ENCODE measurements at places on chromosomes 4 and X.

GRCh38 chrX:104564921-104565703, 887 bp upstream of the IL1RAPL2 start:
- DNase-seq = no peak

DNA sequence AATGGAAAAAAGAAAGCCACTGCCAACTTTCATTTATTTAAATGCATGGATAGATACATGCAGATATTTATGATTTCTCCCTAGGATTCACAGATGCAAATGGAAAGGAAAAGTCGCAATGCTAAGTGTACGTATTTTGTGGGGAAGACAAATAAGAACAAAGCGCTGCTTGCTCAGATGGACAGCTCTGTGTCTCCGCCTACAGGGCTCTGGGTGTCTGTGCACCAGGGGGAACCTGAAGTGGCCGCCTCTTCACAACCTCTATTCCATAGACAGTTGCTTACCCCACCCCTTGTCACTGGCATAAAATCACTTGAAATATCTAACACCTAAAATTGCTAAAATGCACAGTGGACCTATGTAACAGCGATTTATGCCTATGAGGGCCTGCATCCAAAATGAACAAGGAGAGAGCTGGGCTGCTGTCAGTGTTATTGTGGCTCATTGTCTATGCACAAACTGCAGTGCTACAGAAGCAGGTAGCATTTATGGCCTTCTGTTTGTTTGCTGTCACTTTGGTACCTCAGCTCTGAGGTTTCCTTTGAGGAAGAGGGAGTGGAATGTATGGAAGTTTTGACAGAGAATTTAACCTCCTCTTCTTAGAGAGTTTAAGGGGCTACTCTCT, 58.6 kb upstream of the PAGE1 start:
- DNase-seq = no peak

DNA sequence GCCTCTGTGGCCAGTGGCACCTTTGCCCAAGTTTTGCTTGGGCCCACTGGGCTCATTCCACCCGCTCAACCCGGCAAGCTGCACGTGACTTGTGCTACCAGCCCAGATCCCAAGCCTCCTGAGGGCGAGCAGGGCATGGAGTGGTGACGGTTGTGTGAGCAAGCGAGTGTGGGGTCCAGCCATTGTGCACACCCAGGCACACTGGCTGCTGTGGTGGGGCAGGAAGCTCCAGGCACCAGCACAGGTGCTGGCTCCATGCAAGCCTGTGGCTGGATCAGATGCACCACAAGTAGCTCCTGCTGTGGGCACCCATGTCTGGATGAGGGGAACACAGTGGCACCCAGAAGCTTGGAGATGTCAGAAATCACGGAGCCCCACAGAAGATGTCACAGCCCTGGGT, 557.0 kb upstream of the GNPDA2 start:
- no peak for DNase-seq

DNA sequence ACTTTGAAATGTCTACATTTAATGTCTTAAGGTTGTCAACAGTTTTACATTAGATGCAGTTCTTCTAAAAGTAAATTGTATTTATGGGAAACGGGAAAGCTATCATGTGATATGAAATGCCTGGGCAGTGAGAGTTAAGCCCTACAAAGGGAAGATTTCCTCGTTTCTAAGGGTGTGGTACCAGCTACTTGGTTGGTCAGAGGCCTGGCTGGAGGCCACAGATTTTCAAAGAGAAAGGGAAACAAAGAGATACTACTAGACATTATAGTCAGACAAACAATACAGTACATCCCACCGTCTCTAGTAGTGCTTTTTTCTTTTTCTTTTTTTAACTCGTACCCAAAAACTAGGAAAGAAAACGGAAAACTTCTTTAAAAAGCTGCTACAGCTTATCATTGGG, 467.8 kb downstream of the PCDH7 start:
- no peak for DNase-seq

DNA sequence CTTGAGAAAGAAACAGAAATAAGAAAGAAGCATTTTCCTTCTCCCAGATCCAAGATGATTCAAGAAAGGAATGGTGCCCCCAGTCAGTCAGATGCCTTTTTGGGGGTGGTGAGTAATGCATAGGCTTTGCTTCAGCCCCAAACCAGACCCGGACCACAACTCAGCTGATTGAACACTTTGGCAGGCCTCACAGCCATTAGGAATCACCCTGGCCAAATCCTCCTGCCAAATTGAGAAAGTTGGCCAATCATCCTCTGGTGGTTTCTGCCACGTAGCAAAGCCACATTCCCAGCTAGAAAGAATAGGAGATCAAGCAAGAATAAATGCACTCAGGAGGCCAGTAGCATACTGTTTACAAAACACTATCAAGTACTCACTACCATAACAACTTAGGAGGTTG, 33.7 kb downstream of the FRMD7 start:
- DNase-seq = no peak

DNA sequence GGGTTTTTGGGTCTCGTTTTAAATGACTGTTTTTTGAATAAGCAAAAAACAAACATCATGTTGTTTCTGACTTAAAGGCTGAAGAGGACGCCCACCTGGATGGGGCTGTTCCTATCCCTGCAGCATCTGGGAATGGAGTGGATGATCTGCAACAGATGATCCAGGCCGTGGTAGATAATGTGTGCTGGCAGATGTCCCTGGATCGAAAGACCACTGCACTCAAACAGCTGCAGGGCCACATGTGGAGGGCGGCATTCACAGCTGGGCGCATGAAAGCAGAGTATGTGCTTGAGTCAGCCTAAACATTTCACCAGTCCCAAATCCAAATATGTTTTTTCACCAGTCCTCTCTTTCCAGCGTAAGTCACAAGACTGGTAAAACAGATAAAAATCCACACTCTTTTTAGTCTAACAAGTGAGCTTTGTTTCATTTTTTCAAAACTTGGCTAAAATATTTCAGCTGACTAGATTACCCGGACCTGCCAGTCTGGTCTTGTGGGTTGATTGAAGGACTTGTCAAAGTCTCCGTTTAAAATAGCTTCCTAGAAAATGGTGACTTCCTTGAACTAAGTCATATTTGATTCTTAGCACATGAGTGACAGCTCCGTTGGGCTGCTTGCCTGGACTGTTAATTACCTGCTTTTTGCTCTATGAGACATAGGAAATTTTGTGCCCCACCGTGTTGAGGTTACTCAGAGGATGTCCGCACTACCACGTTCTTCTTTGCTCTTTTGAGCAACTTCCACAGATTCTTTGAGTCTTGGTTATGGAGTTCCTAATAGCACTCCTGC, 20.8 kb downstream of the ENOPH1 start:
- DNase-seq = no peak

GRCh38 chr4:40687676-40688389, 58.2 kb upstream of the RBM47 start:
- no peak for DNase-seq

DNA sequence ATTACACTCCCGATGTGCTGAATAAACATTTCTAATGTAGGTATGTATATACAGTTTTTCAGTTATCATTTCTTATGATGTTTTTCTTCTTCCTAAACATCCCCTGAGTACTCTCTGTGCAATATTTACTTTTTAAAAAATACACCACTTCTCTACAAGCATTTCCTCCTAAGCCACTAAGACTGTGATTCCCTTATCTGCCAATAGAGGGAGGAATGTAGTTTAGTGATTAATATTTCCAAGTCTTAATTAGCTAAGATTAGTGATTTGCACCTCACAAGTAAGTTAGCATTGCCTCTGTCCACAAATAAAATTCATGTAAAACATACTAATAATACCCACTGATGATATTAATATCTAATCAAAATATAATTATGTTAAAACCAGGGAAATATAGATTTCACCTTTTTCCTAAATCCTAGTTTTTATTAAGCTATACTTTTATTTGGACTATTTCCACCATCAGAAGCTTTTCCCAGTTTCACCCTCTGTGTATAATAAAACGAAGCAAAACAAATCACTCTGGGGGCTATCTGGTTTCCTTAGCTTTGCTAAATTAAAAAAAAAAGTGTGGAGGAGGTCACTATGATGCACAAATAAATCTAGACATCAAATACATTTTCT, 909.1 kb downstream of the FAT4 start:
- DNase-seq = no peak

DNA sequence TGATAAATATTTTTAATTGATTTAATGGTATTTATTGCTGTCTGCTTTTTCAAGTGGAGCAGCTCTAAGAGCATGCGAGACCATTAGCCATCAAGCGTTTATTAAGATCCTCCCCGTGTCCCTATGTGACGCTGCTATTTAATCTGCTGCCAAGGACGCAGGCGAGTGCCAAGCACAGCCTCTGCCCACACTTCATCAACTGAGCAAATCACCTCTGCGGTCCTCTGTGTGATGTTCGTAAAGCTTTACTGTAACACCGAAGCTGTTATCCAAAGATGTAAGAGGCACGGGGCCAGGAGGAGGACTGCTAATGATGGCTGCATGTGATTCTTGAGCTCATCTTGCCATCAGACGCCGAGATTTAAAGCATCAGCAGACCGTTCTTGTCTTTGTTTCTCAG, 79.5 kb downstream of the STOX2 start:
- DNase-seq = peak; percentile 27

DNA sequence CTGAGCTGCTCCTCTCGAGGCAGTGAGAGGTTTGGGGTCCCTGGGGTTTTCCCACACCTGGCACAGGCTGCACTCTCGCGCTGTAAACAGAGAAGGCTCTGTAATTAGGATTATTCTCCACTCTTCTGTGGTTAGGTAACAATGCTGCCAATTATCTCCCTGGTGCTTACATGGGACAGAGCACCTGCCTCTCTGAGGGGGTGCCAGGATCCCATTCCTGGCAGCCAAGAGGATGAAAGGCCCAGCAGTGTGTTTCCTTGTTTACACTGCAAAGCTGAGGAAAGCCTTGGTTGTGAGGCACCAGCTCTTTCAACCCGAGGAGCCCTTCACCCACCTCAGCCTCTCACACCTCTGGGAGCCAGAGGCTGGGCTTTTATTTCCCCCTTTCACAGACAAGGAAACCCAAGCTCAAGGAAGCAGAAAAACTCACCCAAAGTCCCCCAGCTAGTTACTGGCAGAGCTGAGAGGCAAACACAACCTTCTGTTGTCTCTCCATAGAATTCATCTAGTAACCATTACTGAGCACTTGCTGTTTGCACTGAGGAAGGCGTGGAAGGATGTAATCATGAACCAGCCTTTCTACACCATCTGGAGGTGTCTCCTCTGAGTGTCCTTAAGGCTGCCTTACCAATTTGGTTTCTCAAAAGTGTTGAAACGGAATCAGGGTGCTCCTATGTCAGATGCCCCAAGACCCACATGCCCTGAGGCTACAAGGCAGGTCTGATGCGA, 39.7 kb upstream of the PROM1 start:
- DNase-seq = no peak

DNA sequence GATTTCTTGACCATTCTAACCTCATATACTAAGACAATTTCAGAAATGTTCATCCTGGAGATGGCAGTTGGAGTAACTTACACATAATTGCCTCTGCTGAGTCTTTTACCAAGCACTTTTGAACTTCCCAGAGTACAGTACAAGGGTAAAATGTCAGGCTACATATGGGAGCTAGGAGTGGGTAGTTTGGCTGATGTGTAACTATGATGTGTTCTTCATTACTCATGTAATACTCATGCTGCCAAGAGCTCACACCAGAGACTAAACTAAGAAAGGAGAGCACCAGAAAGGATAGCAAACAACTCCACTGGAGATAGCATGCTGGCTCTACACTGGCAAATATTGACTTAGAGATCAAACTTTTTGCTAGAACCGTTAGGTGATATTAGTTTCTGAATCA, 194.0 kb downstream of the PDGFRA start:
- DNase-seq = no peak

DNA sequence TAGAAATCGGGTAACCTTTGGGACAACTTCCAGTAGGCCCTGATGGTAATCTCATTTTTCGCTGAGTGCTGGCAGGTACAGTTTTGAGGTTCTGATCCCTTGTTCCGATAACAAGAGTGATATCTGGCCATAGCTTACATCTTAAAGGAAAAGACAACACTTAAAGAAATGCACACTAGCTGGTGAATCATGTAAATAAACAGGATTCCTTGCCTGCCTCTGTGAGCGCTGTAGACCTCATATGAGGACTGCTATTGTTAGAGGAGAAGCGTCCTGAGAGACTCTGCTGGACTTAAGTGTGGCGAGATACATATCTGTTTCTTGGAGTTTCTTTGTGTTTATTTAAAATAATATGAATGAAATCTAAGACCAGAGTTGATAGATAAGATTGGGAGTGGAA, 149.3 kb upstream of the SLC4A4 start:
- no peak for DNase-seq

- no peak for DNase-seq
Observed at GRCh38 chr4:173934933-173935620, 348.4 kb downstream of the FBXO8 start.

GRCh38 chr4:16043642-16044498, 40.0 kb downstream of the PROM1 start:
- DNase-seq = no peak

GRCh38 chrX:30060718-30061117, 154.6 kb upstream of the MAGEB2 start:
- no peak for DNase-seq

GRCh38 chr4:47368211-47368610, 95.3 kb downstream of the COMMD8 start:
- no peak for DNase-seq

DNA sequence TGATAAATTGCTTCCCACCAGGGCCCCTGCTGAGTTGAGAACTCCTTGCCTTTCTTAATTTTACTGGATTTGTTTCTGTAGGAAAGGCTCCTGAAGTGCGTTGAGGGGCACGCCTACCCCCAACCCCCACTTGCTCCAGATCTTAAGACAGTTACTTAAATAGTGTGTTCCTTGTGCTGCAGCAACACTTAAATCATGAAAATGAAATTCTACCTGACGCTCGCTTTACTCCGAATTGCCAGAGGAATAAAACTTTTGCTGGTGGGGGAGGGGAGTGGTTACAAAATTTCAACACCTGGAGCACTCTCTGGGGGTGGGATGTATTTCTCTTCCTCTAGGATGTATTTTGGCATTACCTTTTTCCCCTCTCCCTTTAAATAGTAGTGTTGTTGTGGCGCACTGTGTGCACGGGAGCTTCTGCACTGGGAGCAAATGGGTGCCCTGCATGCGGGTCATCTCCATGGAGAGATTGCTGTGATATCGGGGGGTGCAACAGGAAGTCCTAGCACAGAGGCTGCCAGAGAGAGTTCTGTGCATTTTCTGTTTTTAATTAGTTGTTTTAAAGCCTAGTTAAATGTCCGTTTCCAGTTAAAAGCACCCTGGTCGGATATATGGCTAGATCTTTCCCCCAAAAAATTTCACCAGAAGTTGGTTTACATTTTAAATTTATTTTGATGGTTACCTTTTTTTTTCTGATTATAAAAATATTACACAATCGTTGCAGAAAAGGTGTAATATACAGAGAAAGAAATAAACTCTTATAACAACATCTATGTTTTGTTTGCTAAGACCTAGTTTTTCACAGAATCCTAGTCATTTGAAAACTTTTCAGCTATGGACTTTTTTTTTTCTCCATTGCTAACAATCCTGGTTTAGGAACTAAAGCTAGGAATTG, 207.7 kb downstream of the SOWAHB start:
- DNase-seq = no peak

GRCh38 chr4:180610324-180610723, 1632.9 kb upstream of the TENM3 start:
- DNase-seq = no peak

- no peak for DNase-seq
Observed at GRCh38 chr4:47668256-47668655, 169.6 kb downstream of the CORIN start.

GRCh38 chr4:104408878-104409277, 85.8 kb downstream of the CXXC4 start:
- DNase-seq = no peak
